ENCODE measurements at places on chromosomes 1 and 21.

DNA sequence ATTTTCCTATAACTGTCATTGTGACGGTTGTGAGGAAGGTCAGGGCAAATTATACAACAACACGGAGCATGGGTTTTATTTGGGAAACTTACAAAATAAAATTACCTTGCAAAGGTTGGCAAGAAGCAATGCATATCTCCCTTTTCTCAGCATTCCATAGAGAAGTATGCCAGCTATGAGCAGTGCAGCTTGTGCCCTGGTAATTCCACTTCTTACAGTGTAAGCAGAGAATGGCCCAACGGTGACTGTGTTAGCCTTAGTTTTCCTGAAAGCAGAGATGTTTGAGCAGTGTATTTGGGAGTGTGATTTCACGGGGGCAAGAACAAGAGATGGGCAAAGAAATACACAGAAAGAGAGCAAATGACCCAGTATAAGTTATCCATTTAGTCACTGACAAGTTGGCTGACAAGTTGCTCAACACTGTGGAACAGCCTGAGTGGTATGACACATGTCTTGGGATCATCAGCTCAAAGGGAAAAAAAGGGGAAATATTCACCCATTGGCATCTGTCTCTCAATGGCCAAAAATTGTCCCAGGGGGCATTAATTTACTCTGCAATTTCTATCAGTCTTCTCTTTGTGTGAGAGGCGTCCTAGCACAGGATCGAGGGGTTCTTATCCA lies 210.9 kb upstream of the NRIP1 start:
- DNase-seq: peak; percentile 30

DNA sequence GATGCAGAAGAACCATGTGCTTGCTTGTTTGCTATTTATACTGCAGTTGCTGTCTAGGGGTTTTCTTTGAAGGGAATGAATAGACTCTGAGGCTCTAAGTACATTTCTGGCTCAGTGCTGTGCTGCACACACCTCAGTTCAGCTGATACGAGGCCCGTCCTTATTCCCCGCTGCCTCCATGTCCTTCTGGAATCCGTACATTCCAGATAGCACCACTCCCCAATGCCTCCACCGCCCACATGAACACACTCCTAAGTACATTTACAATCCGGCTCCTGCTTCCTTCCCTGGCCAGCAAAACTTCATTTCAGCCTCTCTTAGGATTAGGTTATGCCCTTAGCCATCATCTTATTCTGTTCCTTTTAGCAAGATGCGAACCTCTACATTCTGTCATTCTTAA lies 57.1 kb downstream of the KCNC4 start:
- DNase-seq: no peak

- no peak for DNase-seq
Observed at GRCh38 chr1:154329152-154329521, 3.8 kb downstream of the ATP8B2 start.

- no peak for DNase-seq
Observed at GRCh38 chr1:65235867-65236805, 73.2 kb upstream of the DNAJC6 start.
